ENCODE measurements at places on chromosomes 12 and 14.

DNA sequence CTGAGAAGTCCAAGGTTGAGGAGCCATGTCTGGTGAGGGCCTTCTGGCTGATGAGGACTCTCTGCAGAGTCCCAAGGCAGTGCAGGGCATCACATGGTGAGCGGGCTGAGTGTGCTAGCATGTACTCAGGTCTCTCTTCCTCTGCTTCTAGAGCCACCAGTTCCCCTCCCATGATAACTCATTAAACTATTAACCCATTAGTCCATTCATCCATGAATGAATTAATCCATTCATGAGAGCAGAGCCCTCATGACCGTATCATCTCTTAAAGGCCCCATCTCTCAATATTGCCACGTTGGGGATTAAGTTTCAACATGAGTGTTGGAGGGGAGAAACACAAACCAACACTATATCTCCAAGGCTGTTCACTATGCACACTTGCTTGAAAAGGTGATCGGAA is 83.7 kb downstream of the TMEM30B start:
- DNase-seq, result no peak

DNA sequence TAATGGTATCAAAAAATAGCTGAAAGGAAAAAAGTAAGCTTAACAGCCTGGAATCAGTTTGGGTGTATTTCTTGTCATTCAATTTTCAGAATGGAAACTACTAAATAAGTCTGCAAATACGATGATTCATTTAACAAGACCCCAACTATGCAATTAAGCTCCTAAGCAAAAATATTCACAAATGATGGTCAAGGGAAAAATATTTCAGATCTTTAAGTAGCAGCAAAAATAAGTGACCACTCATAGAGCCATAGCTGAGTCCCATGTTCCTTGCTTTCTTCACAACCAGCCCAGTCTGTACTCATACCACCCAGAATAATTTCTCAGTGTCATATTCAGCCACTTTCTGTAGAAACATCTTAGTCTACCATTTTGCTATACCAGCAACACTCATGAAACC is 185.4 kb downstream of the PPM1H start:
- DNase-seq, result no peak

GRCh38 chr14:68255693-68256178 is 436.2 kb downstream of the RAD51B start:
- no peak for DNase-seq

DNA sequence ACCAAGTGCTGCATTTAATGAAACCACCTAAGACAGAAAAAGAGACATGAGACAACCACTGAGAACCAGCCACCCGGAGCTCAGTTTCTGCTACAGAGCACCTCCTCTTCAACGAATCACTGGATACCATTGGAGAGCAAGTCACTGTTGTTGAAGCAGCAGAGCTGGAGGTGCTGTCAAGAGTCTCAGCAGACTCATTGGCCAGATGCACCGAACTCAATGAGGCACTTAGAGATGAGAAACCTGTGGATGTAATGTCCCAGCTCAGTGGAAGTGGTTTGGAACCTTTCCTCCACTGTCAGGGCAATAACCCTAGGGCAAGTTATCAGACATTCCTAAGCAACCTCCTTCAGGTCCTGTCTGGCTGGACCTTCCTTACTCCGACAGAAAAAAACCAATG is 13.1 kb downstream of the NPC2 start:
- no peak for DNase-seq

DNA sequence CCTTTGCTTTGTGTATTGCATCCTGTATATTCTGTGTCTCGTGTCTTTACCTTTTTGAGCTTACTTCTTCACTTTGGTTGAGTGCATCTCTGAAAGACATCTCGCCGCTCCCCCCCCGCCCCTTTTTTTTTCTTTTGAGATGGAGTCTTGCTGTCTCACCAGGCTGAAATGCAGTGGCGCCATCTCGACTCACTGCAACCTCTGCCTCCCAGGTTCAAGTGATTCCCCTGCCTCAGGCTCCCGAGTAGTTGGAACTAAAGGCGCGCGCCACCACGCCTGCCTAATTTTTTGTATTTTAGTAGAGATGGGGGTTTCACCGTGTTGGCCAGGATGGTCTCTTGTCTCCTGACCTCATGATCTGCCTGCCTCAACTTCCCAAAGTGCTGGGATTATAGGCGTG is 49.9 kb downstream of the DIP2B start:
- no peak for DNase-seq

DNA sequence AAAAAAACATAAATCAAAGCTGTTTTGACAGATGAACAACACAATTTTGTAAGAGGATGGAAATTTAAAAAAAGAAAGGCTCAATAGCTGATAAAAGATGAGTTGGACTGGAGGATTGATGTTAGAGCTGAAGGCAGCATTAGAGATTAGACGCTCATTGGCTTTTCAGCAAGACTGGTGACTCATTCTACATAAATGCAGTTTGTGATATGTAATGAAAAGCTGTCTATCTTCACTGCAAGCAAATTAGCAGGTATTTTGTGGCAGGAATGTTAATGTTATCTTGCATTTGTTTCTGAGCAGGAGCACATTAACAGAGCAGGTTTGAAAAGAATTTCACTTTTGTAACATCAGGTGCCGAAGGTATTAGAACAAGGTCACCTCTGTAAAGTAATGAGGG is 442.7 kb upstream of the NOVA1 start:
- DNase-seq, result no peak

DNA sequence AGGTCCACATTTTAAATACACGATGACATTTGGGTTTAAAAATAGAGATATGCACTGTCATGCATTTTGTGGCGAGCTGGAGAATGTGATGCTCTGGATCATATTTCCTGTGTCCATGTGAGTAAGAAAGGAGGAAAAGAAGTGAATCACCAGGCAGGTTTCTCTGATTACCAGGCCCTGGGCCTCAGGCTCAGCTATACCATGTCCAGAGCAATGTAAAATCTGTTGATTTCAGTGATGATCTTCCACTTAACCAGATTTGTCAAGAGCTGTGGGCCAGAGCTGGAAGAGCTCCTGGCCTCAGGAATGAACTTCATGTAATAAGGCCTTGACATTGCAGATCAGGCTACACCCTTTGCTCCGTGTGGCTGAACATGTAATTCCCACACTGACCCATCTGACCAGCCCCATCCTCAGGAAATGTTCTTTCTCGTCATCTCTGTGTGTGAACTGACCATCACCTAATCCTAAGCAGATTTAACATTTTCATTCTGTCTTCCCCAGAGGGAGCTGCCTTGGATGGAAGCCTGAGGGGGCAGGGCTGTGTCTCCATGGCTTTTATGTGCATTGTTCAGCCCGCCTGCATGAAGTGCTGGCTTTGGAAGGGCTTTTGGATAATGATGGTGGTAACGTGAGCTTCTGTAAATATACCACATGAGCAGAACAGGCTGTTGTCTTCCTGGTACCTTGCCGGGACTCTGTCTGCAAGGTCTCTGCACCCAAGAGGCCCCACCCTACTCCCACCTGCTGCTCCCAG is 54.5 kb downstream of the CRACR2A start:
- DNase-seq, result no peak

GRCh38 chr14:93286212-93286890 is 46.5 kb downstream of the BTBD7 start:
- DNase-seq, result no peak

DNA sequence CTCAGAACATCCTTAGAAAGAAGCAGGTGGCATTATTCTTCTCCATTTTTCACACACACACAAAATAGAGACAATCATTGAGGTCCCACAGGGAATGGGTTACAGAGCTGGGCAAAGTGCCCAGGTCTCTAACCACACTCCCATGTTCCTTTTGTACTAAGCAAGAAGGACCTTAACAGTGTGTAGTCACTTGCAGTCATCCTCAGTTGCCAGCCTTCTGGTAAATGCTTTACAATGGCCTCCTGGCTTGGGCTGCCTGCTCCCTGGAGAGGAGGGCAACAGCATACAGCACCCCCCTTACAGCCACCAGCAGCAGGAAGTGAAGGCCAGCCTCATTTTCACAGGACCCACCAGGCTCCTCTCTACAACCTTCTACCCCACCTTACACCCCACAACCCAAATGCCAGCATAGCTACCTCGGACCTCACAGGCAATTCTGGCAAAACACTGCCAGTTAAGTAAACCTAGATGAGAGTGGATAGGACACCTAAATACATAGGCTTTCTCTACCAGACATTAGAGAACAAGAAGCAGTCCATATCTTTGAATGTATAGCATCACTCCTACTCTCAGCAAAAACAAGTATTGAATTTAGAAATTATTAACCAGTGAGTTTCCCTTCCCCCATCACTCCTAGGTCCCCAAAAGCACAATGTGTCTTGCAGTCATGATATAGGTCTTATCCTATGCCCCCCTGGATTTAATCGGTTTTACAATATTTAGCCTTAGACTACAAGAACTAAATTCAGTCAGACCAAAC is 88.1 kb downstream of the PPP2R5E start:
- no peak for DNase-seq

GRCh38 chr14:61213920-61214319 is 67.2 kb downstream of the TMEM30B start:
- no peak for DNase-seq

DNA sequence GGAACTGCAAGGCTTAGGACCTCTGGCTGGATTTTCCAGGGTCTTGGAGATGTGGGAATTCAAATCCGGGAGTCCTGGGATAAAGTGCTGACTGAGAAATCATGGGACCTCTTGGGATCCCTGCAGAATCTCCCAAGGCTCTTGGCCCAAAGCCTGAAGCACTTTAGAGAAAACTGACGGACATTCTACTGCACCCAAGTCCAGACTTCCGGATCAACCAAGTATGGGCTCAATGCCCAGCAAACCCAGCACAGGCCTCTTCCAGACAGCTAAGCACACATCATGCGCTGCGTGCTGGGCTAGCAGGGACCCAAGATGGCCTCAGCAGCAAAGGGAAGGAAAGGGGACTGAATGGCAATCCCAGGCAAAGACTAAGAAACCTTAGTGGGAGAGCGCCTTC is 85.0 kb downstream of the ACTN1 start:
- DNase-seq, result no peak

DNA sequence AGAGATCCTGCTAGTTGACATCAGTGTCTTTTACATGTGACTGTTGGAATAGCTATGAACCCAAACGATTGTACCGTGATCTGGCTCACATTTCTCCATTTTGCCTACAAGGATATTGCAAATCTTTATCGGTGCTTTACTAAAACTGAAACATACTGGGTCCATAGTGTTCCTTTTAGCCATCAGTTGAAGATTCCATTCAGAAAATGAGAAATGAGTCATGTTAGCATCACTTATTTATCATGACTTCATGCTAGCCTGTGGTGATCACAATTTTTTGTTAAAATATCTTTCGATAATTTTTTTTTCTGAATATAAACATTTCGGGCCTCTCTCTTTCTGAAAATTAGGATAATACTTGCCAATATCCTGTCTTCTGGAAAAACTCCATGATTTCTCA is 210.3 kb downstream of the EGLN3 start:
- DNase-seq, result no peak

Measured in dorsolateral prefrontal cortex (tissue), 122 donors.